ENCODE measurements at places on chromosomes 2 and 18. TPM values are rescaled to one million over a fixed set of nuclear protein-coding genes. Genes with fewer than 3 reads are reported as not detected.

The COLEC12 gene
- total RNA-seq, result not detected

DNA sequence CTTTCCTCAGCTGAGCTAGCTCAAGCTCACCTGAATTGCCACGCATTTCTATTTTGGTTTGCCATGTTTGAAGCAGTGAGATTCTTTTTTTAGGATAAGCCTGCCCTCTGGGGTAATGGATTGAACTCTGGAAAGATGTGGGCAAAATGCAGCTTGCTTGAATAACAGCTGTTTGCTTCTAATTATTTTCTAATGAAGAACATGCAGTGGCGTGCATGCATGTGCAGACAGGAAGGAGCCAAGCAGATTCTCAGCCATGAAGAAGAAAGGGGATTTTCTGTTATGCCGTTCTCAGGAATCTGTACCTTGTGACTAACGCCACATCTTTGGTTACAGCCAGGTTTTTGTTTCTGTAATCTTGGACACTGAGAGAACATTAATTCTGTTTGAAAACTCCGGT, 171.2 kb downstream of the ANTXR1 start:
- no peak overlapping the region for H3K4me3 ChIP-seq
- H3K4me1 ChIP-seq, result no peaks in the 10 kb centered on the region
- H3K27ac ChIP-seq, result no peak overlapping the region
- DNase-seq, result no peak
- H3K27me3 ChIP-seq, result peaks cover 31% of the 10 kb centered on the region
- H3K36me3 ChIP-seq, result no peaks in the 10 kb centered on the region

The CCDC85A gene
- total RNA-seq, result not detected

GRCh38 chr2:9739531-9739964, 103.7 kb upstream of the TAF1B start:
- peak; percentile 72 for DNase-seq
- H3K36me3 ChIP-seq, result peaks cover 1% of the 10 kb centered on the region
- peak overlapping the region; percentile 47 for H3K4me3 ChIP-seq
- H3K4me1 ChIP-seq, result peaks cover 44% of the 10 kb centered on the region
- peaks cover 2% of the 10 kb centered on the region for H3K27me3 ChIP-seq
- peak overlapping the region; percentile 89 for H3K27ac ChIP-seq

The SPIRE1 gene
- total RNA-seq, result 3.4 TPM

DNA sequence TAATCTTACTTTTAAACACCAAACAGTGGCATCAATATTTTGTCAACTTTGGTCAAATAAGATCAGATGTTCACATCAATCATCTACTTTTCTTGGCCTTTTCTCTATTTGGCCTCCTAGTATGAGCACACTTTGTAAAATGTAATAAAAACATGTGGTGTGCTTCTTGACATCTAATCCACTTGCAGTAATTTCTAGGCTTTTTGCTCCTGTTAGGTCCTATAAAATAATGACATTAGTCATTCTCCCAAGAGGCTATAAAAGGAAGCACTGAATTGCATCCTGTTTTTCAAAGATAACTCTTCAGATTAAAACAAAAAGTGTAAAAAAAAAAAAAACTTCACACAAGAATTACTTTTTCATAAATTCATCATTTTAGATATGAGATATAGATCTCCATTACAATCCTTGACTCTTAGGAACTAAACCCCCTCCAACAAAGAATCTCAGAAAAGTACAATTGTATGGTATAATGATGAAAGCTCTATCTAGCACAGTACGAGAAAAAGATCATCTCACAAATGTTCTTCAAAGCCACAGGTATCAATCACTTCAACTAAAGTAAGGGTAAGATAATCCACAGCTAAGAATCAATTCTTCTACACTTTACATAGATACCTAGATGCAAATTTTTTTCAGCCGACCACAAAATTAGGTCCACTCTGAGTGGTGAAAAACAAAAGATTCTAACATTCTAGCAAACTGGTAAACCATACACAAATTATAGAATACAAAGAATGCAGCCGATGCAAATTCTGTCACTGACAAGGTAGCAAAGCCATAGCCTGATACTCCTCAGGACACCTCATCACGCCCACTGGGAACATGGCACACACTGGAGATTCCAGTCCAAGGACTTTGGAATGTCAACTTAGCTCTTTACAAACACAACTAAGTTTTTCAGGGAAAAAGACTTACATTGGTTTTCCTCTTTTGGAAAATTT, 2.7 kb downstream of the BCL2 start:
- H3K4me3 ChIP-seq, result peak overlapping the region; percentile 100
- peaks cover 41% of the 10 kb centered on the region for H3K4me1 ChIP-seq
- H3K27ac ChIP-seq, result peak overlapping the region; percentile 85
- H3K27me3 ChIP-seq, result no peaks in the 10 kb centered on the region

The SERPINB2 gene
- total RNA-seq, result not detected

- no peak for DNase-seq
- no peaks in the 10 kb centered on the region for H3K4me1 ChIP-seq
- no peak overlapping the region for H3K27ac ChIP-seq
- H3K27me3 ChIP-seq, result no peaks in the 10 kb centered on the region
These were observed 1.8 kb upstream of the CPO start for GRCh38 chr2:206937555-206937954.

GRCh38 chr2:65142515-65142914, 12.6 kb upstream of the RAB1A start:
- no peaks in the 10 kb centered on the region for H3K36me3 ChIP-seq
- H3K27me3 ChIP-seq, result peaks cover 34% of the 10 kb centered on the region
- no peak for DNase-seq

The CROCC2 gene
- not detected for total RNA-seq

GRCh38 chr2:22086726-22087125, 963.0 kb downstream of the TDRD15 start:
- H3K27ac ChIP-seq, result no peak overlapping the region
- H3K4me3 ChIP-seq, result no peak overlapping the region
- no peaks in the 10 kb centered on the region for H3K27me3 ChIP-seq
- DNase-seq, result no peak
- no peaks in the 10 kb centered on the region for H3K4me1 ChIP-seq
- H3K36me3 ChIP-seq, result no peaks in the 10 kb centered on the region

DNA sequence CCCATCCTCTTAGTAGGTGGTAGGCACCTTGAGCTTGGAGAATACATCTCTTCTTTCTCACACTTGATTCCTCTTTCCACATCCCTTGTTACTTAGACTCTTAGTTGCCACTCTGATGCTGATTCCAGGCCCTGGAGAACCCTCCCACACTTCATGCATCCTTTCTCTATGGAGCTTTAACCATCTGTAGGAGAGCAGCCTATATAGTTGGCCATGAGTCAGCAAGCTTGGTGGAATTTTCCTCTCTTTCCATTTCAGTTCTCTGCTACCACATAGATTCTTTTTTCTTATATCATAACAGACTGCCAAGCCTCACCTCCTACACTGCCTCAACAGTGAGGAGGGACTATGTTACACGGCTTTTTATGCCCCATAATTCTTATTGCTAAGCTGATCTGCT, 851.6 kb upstream of the CDH2 start:
- H3K27me3 ChIP-seq, result no peaks in the 10 kb centered on the region
- no peak overlapping the region for H3K4me3 ChIP-seq
- H3K4me1 ChIP-seq, result no peaks in the 10 kb centered on the region
- no peak overlapping the region for H3K27ac ChIP-seq
- DNase-seq, result no peak

- no peak overlapping the region for H3K4me3 ChIP-seq
- H3K27me3 ChIP-seq, result peaks cover 14% of the 10 kb centered on the region
- no peaks in the 10 kb centered on the region for H3K36me3 ChIP-seq
- no peak overlapping the region for H3K27ac ChIP-seq
- no peak for DNase-seq
These were observed 52.7 kb upstream of the NPAS2 start for GRCh38 chr2:100767224-100767653.

GRCh38 chr2:29281916-29282247, 166.7 kb downstream of the CLIP4 start:
- H3K4me3 ChIP-seq, result no peak overlapping the region
- no peaks in the 10 kb centered on the region for H3K36me3 ChIP-seq
- H3K27me3 ChIP-seq, result peaks cover 12% of the 10 kb centered on the region
- no peaks in the 10 kb centered on the region for H3K4me1 ChIP-seq
- no peak for DNase-seq
- H3K27ac ChIP-seq, result no peak overlapping the region

The VWA3B gene
- total RNA-seq, result not detected

GRCh38 chr2:195610717-195611116, 46.3 kb upstream of the SLC39A10 start:
- no peak overlapping the region for H3K4me3 ChIP-seq
- H3K4me1 ChIP-seq, result peaks cover 6% of the 10 kb centered on the region
- H3K27ac ChIP-seq, result no peak overlapping the region
- DNase-seq, result no peak
- peaks cover 1% of the 10 kb centered on the region for H3K36me3 ChIP-seq

GRCh38 chr2:207887500-207887899, 117.8 kb upstream of the FZD5 start:
- peaks cover 1% of the 10 kb centered on the region for H3K4me1 ChIP-seq
- no peak overlapping the region for H3K4me3 ChIP-seq
- no peak overlapping the region for H3K27ac ChIP-seq
- no peaks in the 10 kb centered on the region for H3K27me3 ChIP-seq
- no peaks in the 10 kb centered on the region for H3K36me3 ChIP-seq

DNA sequence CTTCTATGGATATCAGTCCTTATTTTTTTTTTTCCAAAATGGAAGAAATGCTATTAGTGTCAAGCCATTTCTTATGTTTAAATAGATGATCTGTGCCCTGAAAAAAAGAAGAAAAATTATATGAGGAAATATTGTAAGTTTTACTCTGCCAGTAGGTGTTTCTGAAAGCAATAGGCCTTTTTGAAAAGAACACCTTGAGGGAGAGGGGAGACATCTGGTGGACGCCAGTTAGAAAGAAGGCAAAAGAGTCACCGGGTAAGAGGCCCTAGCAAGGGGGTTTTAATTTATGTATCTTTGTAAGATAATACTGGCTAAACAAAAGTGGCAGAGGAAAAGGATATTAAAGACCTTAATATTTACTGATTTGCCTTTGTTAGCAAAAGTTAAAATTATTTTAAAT, 56.1 kb downstream of the DYNAP start:
- H3K36me3 ChIP-seq, result no peaks in the 10 kb centered on the region
- H3K27me3 ChIP-seq, result peaks cover 28% of the 10 kb centered on the region
- H3K4me1 ChIP-seq, result no peaks in the 10 kb centered on the region
- no peak overlapping the region for H3K4me3 ChIP-seq

DNA sequence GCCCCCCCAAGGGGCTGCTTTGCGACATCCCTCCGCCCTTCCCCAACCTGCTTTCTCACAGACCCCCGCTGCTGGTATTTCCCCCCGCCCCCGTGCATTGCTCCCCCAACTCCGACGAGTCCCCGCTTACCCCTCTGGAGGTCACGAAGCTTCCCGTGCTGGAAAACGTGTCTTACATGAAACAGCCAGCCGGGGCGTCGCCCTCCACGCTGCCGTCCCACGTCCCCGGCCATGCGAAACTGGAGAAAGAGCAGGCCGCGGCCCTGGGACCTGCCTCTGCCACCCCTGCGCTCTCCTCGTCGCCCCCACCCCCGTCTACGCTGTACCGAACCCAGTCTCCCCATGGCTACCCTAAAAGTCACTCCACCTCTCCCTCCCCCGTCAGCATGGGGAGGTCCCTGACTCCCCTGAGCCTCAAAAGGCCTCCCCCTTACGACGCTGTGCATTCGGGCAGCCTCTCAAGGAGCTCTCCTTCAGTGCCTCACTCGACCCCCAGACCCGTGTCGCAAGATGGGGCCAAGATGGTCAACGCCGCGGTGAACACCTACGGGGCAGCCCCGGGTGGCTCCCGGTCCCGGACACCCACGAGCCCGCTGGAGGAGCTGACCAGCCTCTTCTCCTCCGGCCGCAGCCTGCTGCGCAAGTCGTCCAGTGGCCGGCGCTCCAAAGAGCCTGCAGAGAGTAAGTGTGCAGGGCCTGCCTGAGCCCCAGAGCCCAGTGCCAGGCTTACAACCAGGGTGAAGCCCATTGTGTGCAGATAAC, 183.0 kb downstream of the NYAP2 start:
- H3K4me3 ChIP-seq, result no peak overlapping the region
- peaks cover 4% of the 10 kb centered on the region for H3K27me3 ChIP-seq
- no peaks in the 10 kb centered on the region for H3K36me3 ChIP-seq
- H3K27ac ChIP-seq, result no peak overlapping the region

DNA sequence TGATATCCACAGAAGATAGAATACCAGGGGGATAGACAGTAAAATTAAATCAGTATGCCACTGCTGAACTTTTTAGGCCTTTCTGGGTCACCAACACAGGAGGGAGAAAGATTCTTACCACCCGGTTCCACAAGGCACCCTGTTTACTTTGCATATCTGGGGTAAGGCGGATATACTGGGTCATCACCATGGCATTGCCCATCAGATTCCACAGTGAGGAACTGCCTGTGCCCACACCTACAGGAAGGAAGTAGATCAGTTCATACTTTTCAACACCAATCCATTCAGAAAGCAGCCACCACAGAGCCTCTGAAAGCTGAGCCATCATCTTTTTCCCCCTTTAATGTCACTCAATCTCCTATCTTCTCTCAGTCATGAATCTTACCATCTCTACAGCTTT, 2.0 kb downstream of the LMAN2L start:
- H3K4me1 ChIP-seq, result peaks cover 35% of the 10 kb centered on the region
- no peak for DNase-seq
- peak overlapping the region; percentile 6 for H3K4me3 ChIP-seq
- peaks cover 13% of the 10 kb centered on the region for H3K36me3 ChIP-seq
- no peaks in the 10 kb centered on the region for H3K27me3 ChIP-seq

GRCh38 chr2:121184248-121184862, 100.6 kb downstream of the TFCP2L1 start:
- no peaks in the 10 kb centered on the region for H3K36me3 ChIP-seq
- no peak overlapping the region for H3K4me3 ChIP-seq
- H3K27ac ChIP-seq, result no peak overlapping the region
- H3K4me1 ChIP-seq, result peaks cover 5% of the 10 kb centered on the region
- DNase-seq, result no peak

- H3K27ac ChIP-seq, result no peak overlapping the region
- no peak for DNase-seq
- H3K4me1 ChIP-seq, result no peaks in the 10 kb centered on the region
- H3K36me3 ChIP-seq, result no peaks in the 10 kb centered on the region
- H3K27me3 ChIP-seq, result no peaks in the 10 kb centered on the region
- no peak overlapping the region for H3K4me3 ChIP-seq
These were observed 300.0 kb upstream of the HDAC4 start for GRCh38 chr2:239700686-239701345.

GRCh38 chr2:55223958-55224760, 7.9 kb downstream of the CLHC1 start:
- peaks cover 37% of the 10 kb centered on the region for H3K4me1 ChIP-seq
- no peaks in the 10 kb centered on the region for H3K27me3 ChIP-seq
- peak overlapping the region; percentile 69 for H3K4me3 ChIP-seq
- DNase-seq, result no peak

GRCh38 chr2:177909962-177910361, 162.6 kb downstream of the PDE11A start:
- H3K4me3 ChIP-seq, result no peak overlapping the region
- peaks cover 8% of the 10 kb centered on the region for H3K4me1 ChIP-seq
- DNase-seq, result no peak
- no peak overlapping the region for H3K27ac ChIP-seq
- H3K27me3 ChIP-seq, result peaks cover 11% of the 10 kb centered on the region
- H3K36me3 ChIP-seq, result no peaks in the 10 kb centered on the region

Data from activated CD8-positive, alpha-beta memory T cell treated with anti-CD3 and anti-CD28 coated beads, Interleukin-2, amount 10 ng/mL, durations not matched to agents 7 days and 5 days (primary cell).